Left ventricle myocardium superior (tissue), 1 donor: ENCODE measurements at places on chromosomes 16 and 17. TPM values are rescaled to one million over a fixed set of nuclear protein-coding genes. Genes with fewer than 3 reads are reported as not detected.

The CCT6B gene
- 1.3 TPM for total RNA-seq

The HS3ST2 gene
- 0.17 TPM for total RNA-seq

The CMTM2 gene
- total RNA-seq = not detected

The ASIC2 gene
- not detected for total RNA-seq

The ADAMTS18 gene
- total RNA-seq = not detected

The DNAI2 gene
- not detected for total RNA-seq

The ASGR1 gene
- 0.30 TPM for total RNA-seq

The ST6GALNAC1 gene
- total RNA-seq = 3.8 TPM

The ZNF423 gene
- 7.8 TPM for total RNA-seq

The UTS2R gene
- total RNA-seq = 2.1 TPM

The MMP25 gene
- total RNA-seq = 2.8 TPM

The MAF gene
- total RNA-seq = 18.8 TPM

The FBXW10B gene
- total RNA-seq = 0.35 TPM
